SIG-M5 (cell line): ENCODE measurements at places on chromosomes 5 and 9.

GRCh38 chr9:91037511-91038482 is 236.2 kb downstream of the SYK start:
- DNase-seq = no peak

GRCh38 chr5:96408841-96409538 is 24.1 kb downstream of the PCSK1 start:
- no peak for DNase-seq

- DNase-seq = no peak
These were observed at the start of gene CMYA5 for GRCh38 chr5:79689541-79690466. CMYA5 (plus strand) TSS chr5:79689836; CDS start chr5:79689908, 72 bp downstream.

- no peak for DNase-seq
These were observed 911.2 kb downstream of the EFNA5 start for GRCh38 chr5:106759581-106759980.

GRCh38 chr9:114474425-114474824 is 30.8 kb downstream of the WHRN start:
- no peak for DNase-seq

GRCh38 chr5:78823196-78823595 is 161.9 kb downstream of the ARSB start:
- DNase-seq = no peak

DNA sequence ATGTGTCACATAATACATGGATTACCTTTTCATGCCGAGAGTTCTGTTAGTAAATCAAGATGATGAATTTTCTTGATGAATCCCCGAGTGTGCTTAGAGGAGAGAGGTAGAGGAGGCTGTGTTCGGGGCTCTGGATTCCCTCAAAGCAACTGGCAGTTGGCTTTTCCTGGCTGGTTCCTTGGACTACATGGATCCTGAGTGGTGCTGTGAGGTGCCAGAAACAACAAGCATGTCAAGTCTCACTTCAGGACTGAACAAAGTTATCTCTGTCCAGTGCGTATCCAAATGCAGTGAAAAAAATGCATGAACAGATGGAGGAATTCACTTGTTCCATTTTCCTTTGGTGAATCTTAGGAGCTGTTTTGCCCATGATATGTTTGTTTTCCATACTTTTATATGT is 231.7 kb downstream of the FBXL7 start:
- no peak for DNase-seq

- DNase-seq = no peak
These were observed 165.6 kb downstream of the DCP2 start for GRCh38 chr5:113142186-113142585.

DNA sequence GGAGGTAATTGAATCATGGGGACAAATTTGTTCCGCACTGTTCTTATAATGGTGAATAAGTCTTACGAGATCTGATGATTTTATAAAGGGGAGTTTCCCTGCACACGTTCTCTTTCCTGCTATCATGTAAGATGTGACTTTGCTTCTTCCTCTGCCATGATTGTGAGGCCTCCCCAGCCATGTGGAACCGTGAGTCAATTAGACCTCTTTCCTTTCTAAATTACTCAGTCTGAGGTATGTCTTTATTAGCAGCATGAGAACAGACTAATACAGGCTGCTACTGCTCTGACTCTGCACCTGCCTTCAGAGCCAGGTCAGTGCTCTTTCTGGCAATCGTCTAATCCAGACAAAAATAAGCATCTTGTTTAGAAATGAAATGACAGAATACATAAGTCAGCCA is 479.2 kb upstream of the TUSC1 start:
- DNase-seq = no peak

GRCh38 chr5:54458221-54458620 is 2.7 kb downstream of the HSPB3 start:
- no peak for DNase-seq

- DNase-seq = no peak
These were observed 498 bp downstream of the HAUS6 start for GRCh38 chr9:19102181-19102630.

- no peak for DNase-seq
These were observed 284.1 kb upstream of the PDE4D start for GRCh38 chr5:60177596-60177995.

DNA sequence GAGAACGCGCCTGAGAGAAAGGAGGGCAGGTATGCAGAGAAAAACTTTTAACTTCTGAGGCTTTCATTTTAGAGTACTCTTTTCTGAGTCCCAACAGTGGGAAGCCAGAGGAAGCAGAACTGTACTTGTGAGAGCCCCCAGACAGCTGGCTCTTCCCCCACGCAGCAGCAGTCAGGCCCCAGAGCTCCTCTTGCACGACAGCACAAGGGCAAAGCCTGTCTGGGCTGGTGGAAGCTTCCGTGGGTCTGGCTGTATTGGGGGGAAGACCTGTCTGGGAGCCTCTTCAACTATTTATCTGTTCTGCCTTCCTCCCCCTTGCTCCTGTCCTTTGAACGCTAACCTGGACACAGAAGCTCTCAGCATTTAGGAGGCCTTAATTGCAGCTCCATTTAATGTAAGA is 68.2 kb downstream of the THBS4 start:
- no peak for DNase-seq

DNA sequence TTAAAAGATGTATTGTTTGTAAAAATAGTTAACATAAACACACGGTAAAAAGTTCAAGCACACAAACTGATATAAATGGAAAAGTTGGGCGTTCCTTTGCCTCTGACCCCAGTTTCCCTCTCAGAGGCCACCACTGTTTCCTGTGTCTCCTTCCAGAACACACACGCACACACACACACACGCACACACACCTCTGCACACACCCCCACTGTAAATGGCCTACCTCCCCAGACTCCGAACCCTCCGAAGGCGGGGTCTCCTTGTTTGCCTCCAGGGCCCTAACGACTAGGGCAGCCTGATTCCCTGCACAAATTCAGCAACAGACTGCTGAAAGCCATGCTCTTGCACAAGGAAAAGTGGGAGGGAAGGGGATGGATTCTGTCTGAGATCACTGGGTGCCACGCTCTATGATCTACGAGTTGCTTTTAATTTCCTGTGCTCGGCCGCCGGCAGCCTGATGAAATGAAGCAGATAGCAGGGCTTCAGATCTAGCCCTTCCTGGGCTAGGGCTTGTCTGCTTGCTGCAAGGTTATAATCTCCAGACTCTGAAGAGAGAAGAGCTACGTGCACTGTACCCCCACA is 184.0 kb upstream of the IL12B start:
- DNase-seq = no peak

DNA sequence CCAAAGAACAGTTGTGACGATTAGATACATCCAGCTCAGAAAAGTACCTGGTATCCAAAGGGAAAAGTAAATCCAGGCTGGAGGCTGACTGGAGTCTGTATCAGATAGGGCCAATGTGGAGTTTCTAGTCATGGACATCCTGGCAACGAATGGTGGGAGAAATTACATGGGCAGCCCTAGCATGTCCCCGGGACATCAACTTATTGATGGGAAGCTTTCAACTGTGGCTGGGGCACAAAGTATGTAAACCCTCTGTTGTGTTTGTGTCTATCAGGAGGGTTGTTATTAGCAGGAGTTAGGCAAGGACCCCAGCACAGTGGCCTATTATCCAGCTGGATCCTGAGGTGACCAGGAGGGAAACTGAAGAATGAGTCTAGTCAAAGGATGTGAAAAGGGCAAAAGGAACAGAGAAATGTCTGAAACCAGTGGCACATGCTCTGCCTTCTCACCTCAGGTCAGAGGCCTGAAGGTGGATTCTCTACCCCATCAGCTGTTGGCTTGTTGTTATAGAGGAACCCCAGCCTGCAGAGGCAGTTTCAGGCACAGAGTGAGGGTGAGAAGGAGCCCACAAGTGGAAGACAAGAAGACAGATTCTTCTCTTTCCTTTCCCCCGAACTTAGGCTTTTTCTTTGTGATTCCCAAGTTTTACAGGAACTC is 19.9 kb downstream of the IFNW1 start:
- DNase-seq = no peak

GRCh38 chr9:105079457-105079856 is 151.5 kb upstream of the ABCA1 start:
- no peak for DNase-seq

DNA sequence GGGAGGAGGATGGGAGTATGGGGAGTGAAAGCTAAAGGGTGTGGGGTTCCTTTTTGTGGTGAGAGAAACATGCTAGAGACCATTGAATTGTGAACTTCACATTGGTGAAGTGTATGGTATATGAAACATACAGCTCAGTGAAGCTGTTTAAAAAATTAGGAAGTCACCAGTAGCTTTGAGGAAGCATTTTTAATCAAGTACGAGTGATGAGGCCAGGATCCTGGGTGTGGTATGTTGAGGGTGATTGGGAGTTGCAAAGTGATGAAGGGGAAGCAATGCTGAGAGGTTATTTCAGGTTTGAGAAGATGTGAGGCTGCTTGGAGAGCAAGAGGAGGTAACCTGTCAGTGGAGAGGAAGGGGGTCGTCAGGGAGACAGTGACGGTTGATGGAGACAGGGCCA is 22.7 kb upstream of the CLK4 start:
- DNase-seq = no peak

DNA sequence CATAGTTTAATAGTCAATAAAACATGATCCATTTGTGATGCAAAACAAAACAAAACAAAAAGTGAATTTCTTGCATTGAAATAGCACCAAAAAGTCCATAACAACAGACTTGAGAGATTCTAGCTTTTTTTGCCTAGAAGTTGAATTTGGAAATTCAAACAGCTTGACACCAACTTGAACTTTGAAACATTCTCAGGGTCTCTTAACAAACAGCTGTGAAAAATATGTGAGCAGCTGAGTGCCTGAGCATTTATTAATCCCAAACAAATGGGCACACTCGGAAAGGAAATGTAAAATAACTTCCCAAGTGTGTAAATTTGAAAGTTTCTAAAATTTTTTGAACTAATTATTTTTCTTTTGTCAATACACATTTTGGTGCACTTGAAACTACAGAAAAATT is 56.0 kb upstream of the HMHB1 start:
- no peak for DNase-seq

DNA sequence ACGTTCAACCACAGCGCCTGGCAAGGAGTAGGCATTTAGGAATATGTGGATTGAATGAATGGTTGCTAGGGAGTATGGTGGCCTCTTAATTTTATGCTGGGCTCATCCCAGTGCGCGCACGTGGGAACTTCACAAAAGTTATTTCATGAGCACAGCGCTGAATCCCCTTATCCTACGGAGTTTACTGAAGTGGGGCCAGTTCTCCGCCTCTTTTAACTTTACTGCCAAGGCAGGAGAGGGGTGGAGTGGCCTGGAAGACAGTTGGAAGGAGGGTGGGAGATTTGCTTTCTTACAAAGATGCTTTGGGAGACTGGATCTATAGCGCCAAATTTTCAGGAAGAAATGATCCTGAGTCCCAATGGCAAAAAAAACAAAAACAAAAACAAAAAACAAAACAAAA is 326.5 kb downstream of the SH3GL2 start:
- DNase-seq = no peak

DNA sequence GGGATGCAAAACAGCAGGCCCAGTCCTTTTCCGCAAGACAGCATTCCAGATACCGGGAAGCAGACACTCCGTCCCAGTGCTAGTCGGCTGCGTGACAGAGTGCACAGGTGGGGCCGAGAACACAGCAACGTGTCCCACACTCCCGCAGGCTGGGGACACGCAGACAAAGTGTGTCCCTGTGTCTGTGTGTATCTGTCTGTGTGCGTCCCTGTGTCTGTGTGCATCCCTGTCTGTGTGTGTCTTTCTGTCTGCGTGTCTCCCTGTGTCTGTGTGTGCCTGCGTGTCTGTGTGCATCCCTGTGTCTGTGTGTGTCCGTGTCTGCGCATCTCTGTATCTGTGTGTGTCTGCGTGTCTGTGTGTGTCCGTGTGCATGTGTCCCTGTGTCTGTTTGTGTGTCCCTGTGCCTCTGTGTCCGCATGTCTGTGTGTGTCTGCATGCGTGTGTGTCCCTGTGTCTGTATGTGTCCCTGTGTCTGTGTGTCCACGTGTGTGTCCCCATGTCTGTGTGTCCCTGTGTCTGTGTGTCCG is 137.0 kb downstream of the MRPL36 start:
- DNase-seq = no peak

DNA sequence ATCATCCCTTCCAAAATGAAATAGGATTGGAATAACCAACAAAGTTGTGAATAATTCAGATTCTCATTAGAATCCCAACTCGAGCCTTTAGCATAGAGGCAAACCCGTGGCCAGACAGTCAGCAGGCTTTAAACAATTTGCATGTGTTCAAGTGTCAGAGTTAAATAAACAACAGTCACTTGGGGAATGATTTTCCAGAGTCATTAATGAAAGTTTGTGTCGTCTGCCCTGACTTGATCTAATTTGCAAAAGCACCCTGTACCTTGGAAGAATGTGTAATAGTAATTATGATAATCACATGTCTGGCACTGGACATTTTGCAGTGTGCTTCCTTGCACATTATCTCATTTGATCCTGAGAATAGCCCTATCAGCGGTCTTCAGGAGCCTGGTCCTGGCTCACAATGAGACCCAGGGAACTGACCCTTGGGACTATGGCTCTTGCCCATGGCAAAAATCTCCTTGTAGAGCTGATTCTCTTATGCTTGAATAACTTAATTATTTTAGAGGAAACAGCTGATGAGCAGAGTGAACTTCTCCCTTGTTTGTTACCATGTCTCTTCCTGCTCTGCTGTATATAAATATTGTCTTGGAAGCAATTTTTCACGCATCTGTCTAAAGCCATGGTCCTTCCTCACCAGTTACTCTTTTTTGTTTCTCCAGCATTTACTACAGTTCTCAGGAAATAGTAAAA is 272.7 kb downstream of the NR3C1 start:
- DNase-seq = no peak

- DNase-seq = no peak
These were observed 221.7 kb downstream of the DIRAS2 start for GRCh38 chr9:90420768-90421513.

DNA sequence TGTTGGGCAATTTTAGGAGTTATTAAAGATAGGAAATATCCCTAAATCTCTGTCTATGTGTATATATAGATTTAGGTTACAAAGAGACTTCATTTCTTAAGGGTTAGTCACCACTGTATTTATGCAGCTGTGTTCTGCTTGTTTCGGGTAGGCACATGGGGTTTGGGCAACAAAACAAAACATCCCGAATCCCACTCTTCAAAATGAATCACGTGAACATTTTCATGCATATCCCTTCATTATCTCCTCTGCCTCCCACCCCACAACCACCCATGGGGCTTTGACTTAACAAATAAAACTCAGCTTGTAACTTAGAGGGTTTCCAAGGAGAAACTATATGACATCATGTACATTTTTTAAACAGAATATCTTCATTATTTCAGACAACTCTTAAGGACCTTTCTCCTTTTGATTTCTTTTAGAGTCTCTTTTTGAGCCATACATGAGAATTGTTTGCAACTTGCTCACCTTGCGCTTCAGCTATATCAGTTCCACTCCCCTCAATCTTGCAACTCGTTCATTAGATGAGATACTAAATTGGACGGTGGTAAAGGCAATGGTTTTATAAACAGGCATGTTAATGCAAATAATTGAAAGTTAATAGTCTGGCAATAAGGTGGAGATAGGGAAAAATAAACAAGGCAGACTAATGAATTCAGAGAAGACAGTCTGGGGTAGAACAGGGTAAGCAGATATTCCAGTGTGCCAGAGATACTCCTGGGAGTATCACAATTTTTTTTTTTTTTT is 136.7 kb downstream of the CD180 start:
- DNase-seq = no peak

DNA sequence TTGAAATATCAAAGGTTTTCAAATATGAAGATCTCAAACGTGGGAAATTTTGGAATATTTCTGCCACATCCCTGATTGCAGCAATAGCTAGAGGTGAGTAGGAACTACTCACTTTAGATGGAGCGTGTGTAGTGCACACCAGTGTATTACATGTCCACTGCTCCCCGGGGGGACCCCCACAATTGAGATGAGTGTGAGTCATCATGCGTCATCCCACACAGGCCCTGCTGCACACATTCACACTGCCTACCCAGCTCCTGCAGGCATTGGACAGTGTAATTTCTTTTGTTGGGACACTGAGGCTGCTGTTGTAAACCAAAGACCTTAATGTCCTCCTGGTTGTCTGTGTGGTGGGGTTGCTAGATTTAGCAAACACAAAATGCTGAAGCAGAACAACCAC is 280.0 kb downstream of the GAS1 start:
- DNase-seq = no peak
